ENCODE measurements at places on chromosomes 1 and 21.

DNA sequence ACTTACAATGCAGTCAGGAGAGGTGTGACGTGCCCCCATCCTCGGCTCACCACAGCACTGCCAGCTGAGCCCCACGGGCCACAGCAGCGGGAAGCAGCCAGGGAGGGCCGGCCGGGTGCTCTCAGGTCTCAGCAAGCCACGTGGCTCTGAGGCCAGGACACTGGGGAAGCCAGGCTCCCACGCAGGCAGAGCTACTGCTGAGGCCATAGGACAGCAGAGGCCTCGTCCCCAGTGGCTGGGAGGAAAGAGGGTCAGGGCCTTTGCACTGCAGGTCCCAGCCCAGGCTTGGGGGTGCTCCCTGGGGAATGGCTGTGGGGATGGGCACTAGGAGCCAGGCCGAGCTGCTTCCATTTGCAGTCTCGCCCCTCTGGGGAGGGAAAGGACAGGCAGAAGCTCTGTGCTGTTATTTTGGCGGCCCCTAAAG is 5.8 kb downstream of the LRRC47 start:
- DNase-seq, result no peak

DNA sequence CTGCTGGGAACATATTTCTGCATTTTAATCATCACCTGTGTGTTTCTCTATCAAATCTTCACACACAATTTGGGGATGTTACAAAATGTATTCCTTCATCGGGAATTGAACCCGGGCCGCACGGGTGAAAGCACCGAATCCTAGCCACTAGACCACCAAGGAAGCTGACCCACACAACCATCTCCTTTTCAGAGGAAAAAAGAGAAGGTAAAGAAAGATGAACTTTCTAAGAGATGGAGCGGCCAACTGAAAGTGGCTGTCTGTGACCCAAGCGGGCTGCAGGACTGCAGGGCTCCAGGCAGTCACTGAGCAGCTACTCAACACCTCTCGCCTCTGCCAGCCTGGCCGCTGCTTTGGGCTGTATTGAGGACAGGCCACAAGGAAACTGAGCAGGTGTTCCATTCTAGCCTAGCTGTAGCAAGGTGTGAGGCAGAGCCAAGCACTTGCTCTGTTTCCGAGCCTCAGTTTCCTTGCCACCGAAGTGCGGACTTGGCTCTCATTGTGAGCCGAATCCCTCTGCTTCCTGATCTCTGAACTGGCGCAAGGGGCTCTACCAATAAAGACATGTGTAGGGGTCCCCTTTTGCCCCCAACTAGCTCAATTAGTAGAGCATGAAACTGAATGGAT is 156.9 kb upstream of the NBPF11 start:
- DNase-seq, result no peak

GRCh38 chr1:182301467-182302198 is 90.0 kb downstream of the GLUL start:
- peak; percentile 73 for DNase-seq

DNA sequence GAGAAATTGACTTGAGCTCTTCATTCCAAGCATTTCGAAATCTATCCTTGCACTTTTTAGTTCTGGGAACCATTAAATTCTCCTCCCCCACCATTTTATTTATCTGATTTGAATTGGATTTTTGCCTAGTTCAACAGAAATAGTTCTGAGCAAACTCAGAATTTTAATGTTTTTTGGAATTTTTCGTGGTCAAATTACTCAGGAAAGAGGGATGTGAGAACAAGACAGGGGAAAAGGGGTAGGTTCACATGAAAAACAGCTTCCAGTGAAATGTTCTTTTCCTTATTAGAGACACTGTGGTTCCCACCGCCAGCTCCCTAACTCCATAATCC is 5.7 kb upstream of the ZNF697 start:
- no peak for DNase-seq

GRCh38 chr1:183200451-183200850 is 14.4 kb downstream of the LAMC2 start:
- no peak for DNase-seq

- DNase-seq, result no peak
Observed at GRCh38 chr1:21013510-21013909, 163.2 kb downstream of the EIF4G3 start.

- DNase-seq, result no peak
Observed at GRCh38 chr1:29258189-29258975, 22.1 kb downstream of the PTPRU start.

DNA sequence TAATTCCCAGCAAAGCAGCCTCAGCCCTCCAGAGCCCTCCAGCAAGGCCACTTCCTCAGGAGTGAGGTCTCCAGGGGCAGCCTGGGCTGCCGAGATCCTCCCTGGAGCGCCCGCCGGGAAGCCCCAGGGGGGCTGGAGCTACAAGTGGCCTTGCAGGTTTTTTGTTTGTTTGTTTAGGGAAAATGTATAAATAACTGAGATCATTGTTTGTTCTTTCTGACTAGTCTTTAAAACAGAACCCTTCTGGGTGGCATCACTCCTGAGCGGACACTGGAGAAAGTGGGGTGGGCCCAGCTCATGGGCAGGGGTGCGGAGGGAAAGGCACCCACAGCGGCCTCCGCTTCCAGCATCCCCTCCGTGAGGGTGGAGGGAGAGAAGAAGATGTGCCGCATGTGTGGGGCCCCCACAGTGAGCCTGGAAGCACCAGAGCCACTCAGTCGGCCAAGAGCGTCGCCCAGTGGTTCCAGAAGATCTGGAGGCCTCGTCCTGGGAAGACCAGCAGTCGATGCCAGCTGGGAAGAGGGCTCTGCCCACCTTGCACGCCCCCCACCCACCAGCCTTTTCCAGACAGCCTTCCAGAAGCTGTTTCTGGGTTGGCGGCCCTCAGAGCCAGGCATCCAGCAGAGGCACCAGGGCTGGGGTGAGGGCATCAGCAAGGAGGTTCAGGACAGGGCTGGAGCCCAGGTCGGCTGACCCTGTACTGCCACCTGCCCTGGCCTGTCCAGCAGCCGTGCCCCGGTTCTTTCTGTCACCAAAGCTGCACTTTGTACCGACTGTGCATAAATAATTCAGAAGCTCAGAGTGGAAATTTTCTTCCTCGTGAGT is 34.6 kb downstream of the TFF3 start:
- no peak for DNase-seq

GRCh38 chr1:67724928-67725560 is 40.0 kb downstream of the GADD45A start:
- no peak for DNase-seq

DNA sequence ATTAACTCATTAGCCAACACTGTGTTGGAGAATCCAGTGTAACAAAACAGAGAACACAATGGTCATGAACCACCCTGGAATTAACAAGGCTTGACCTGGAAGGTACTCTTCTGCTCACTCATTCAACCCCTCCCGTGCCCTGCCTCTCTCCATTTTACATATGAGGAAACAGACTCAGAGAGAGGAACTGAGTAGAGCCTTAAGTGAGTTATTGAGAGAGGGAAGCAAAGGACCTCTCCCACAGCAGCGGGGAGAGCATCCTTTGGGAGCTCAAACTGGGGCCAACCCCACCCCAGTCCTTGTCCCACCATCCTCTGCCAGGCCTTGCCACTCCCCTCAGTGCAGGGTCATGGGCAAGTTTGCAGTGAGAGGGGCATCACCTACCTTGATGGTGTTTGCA is 1.4 kb downstream of the S100A12 start:
- no peak for DNase-seq

GRCh38 chr1:29523136-29523535 is 286.8 kb downstream of the PTPRU start:
- no peak for DNase-seq

Data from left colon (tissue), 2 donors.